ENCODE measurements at places on chromosomes 4 and X. TPM values are rescaled to one million over a fixed set of nuclear protein-coding genes. Genes with fewer than 3 reads are reported as not detected.

The ETDC gene
- not detected for total RNA-seq

The ZNF185 gene
- 6.5 TPM for total RNA-seq

The MTTP gene
- not detected for total RNA-seq

The KLHL4 gene
- total RNA-seq, result 2.8 TPM

The TBC1D8B gene
- 1.4 TPM for total RNA-seq

The KIAA1210 gene
- not detected for total RNA-seq

The SLC6A14 gene
- not detected for total RNA-seq

The LRIT3 gene
- 0.06 TPM for total RNA-seq

The FGB gene
- 11.3 TPM for total RNA-seq

The PCSK1N gene
- total RNA-seq, result 44.8 TPM

The TMEM164 gene
- 53.1 TPM for total RNA-seq

The ARX gene
- 0.30 TPM for total RNA-seq

The F11 gene
- not detected for total RNA-seq

The HTR2C gene
- total RNA-seq, result not detected

The YY2 gene
- 3.0 TPM for total RNA-seq

The BBS12 gene
- 3.2 TPM for total RNA-seq

The ZMYM3 gene
- total RNA-seq, result 13.1 TPM

The VCX gene
- total RNA-seq, result not detected

The ZFYVE28 gene
- 2.2 TPM for total RNA-seq

The SSX1 gene
- not detected for total RNA-seq

The DNASE1L1 gene
- total RNA-seq, result 25.4 TPM

The GAGE12E gene
- total RNA-seq, result not detected

The DGAT2L6 gene
- not detected for total RNA-seq

The HGFAC gene
- total RNA-seq, result 0.16 TPM

The SLC25A5 gene
- total RNA-seq, result 777 TPM

The ADAM29 gene
- total RNA-seq, result not detected

The SSX4B gene
- total RNA-seq, result not detected

The UPF3B gene
- total RNA-seq, result 21.3 TPM

The ARSD gene
- total RNA-seq, result 11.7 TPM

The MAGEA2B gene
- total RNA-seq, result not detected

The BOD1L1 gene
- total RNA-seq, result 18.7 TPM

The GYG2 gene
- 4.4 TPM for total RNA-seq

The IL2RG gene
- 0.10 TPM for total RNA-seq

The CT47B1 gene
- total RNA-seq, result not detected

The CT45A2 gene
- total RNA-seq, result not detected

The RAB41 gene
- not detected for total RNA-seq

The CXXC4 gene
- total RNA-seq, result not detected

The MGST2 gene
- total RNA-seq, result 53.0 TPM

The F8 gene
- 4.1 TPM for total RNA-seq

The HPGD gene
- 51.8 TPM for total RNA-seq

The CENPVL2 gene
- not detected for total RNA-seq

Measured in A549 treated with CpdA at 1 μM for 4 hours (cell line).